Activated T-cell treated with anti-CD3 and anti-CD28 coated beads for 24 hours (primary cell): ENCODE measurements at places on chromosomes 6 and 20.

GRCh38 chr6:132128424-132128823 lies 177.3 kb upstream of the CCN2 start:
- DNase-seq, result no peak

GRCh38 chr20:34082232-34082887 lies 29.7 kb downstream of the EIF2S2 start:
- no peak for DNase-seq

- no peak for DNase-seq
These were observed 17.6 kb downstream of the TRDN start for GRCh38 chr6:123619156-123619555.

GRCh38 chr6:89583559-89583958 lies 55.0 kb downstream of the LYRM2 start:
- DNase-seq, result no peak

GRCh38 chr6:116072368-116072767 lies 11.7 kb upstream of the FRK start:
- DNase-seq, result no peak

DNA sequence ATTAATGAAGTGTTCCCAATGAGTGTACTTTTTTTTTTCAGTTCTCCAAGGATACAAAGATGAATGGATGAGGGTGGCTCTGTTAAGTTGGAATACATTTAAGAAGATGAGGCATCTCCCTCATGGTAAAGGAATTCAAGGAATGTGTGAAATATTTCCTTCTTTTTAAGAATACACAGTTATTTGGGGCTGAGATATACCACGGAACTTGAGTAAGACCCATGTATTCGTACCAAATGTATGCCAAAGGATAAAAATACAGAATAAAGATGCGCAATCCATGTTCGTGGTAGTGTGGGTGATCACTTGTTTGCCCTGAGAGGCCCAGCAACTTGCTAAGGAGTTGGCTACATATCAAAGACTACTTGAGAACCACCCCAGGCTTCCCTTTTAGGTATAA lies 164.2 kb upstream of the TCF21 start:
- no peak for DNase-seq

GRCh38 chr6:154920495-154921200 lies 74.5 kb upstream of the TIAM2 start:
- no peak for DNase-seq

- DNase-seq, result no peak
These were observed 16.8 kb upstream of the RALY start for GRCh38 chr20:33976959-33977358.

GRCh38 chr6:24584382-24584720 lies 61.6 kb downstream of the KIAA0319 start:
- no peak for DNase-seq

GRCh38 chr6:141398949-141399348 lies 733.8 kb upstream of the GJE1 start:
- no peak for DNase-seq

- no peak for DNase-seq
These were observed 1.2 kb upstream of the SRC start for GRCh38 chr20:37344506-37345338.

- DNase-seq, result no peak
These were observed 306.0 kb upstream of the HS3ST5 start for GRCh38 chr6:114648847-114649246.

DNA sequence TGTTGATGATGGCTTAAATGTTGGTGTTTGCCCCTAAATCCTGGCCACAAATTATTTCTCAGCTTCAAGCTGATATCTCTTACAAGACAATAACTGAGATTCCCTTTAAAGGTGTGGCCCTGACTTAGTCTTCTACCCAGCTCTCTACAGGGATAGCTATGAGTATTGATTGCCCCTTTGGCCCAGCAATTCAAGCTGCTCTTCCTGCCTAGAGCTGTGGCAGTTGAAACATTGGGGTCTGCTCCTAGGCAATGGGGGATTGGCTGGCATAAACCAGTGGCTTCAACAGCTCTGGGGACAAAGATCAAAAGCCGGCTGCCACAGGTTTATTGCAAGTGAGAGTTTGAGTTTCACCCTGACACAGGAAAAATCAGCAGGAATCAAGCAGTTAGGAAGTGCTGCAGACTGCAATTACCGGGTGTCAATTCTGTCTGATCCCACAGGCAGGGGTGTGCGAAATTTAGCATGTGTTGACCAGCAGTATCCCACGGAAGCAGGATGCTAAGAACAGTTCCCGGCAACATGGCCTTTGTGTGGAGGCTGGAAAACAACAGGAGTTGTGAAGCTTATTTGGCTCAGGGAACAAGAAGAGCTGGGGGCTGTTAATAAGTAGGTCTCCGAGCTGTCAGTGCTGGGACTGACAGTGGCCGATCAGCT lies 66.2 kb upstream of the IYD start:
- no peak for DNase-seq

DNA sequence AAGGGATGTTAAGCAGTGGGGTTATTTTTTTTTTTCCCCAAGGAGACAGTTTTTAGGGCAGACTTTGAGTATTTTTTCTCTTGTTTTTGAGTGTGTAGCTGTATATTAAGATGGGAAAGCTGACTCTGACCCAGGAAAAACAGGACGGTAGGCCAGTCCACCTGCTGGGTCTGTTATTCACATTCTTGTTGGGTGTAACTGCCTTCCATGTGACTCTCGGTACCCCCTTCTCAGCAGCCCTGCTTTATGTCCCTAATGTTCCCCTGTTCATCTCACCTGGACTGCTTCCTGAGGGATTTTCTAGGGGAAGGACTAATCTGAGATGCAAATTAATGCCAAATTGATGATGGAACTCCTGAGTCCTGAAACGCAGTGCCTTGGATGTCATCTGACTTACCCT lies 21.9 kb downstream of the FOXO3 start:
- no peak for DNase-seq

GRCh38 chr6:74075323-74075722 lies 379.3 kb downstream of the CD109 start:
- DNase-seq, result no peak

DNA sequence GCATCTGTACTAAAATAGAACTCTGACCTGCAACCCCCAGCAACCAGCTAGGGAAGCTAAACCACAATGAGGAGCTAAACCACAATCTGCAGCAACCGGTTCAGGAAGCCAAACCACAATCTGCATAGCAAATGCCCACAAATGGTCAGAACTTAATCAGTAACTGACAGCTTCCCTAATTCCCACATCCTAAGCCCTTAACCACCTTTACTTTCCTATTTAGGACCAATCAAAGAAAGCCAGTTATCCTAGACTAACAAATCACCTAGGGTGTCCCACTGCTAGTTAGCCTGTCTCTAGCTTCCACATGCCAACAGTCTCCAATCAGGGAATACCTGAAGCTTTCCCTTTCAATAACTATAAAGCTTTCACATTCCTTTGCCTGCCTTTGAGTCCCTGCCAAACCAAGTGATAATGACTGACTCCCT lies 424.6 kb upstream of the PTCHD4 start:
- DNase-seq, result no peak

- DNase-seq, result no peak
These were observed 102.3 kb downstream of the SH3BGRL2 start for GRCh38 chr6:79733388-79733787.

DNA sequence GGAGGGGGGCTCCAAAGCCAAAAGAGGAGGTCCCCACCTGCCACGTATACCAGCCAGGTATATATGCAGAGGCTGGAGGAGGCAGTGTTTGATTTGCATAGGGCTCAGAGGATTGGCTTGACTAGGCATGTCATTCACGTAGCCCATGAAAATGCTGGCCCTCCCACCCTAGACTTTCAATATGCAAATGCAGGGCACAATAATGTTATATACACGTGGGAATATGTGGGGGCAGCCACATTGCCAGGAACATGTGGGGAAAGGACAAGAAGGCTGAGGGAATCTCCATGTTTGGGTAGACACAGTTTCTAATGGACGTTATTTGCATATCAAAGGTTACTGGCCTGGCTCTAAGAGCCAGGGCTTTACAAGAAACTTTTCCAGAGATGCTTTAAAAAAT lies 301.8 kb downstream of the FARS2 start:
- DNase-seq, result no peak

GRCh38 chr20:18165553-18165952 lies 27.9 kb downstream of the KAT14 start:
- no peak for DNase-seq

DNA sequence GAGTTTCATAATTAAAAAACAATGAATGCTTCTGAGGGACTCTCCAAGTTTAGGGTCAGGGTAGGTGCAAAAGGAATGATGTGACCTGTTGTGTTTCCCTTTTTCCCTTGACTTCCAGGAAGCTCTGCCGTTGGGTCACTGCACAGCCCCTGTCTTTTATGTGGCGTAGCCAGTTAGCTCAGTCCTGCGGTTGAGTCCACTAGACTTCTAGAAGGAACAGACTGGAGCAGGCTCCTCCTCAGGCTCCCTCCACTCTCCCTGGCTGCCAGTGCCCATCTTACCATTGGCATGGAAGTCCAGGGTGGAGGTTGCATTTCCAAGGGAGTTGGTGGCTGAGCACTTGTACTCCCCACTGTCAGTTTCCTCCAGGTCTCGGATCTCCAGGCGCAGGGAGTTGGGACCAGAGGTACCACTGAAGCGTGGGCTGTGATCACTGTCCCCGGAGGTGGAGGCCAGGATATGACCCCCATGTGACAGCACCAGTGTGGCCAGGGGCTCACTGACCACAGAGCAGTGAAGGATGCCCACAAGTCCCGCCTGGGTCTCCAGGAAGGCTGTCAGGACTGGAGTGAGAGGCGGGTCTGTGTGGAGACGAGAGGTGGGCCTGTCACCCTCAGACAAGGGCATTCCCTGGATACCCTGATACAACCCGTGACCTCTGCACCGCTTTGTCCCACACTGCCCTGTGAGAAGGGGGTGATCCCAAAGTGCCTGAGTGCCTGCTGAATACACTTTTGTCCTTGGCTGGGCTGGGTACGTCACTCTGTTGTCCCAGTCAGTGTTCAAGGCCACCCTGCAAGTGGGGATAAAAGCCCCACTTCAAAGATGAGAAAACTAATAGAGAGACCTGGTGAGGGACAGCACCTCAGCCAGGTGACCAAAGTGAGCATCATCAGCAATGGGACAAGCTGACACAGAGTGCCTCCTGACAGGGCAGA lies 11.1 kb downstream of the SIGLEC1 start:
- DNase-seq, result no peak

DNA sequence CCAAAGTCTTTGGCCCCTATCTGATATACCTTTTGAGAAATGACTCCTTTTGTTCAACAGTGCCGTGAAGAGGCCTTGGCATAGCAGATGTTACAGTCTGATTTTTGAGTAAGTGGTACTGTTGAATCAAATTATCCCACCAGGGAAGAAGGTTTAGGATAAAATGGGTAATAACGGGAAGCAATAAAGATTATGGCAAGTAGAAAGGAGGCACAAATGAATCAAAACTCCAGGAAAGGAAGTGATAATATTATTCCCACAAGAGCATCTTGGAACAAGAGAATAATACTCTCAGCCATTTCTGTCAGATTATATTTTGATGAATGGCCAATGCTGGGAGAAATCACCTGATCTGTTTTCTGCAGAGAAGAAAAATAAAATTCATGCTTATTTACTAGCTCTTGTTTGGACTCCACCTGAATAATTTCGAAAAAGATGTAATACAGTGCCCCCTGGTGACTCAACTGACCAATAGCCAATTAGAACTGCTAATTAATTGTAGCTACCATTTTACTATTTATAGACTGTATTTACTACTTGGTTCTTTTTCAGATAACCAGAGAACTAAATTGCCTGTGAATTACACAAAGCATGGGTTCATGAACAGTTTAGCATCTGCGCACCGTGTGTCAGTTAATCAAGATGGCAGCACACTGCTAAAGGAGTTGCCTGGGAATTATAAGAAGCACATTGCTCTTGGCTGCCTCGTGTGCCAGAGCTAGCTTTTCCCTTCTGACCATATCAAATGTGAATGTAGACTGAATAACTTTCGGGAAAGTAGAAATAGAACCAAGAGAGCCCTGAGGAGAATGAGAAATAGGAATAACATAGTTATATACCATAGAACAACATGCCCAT lies 78.5 kb upstream of the TRDN start:
- DNase-seq, result no peak

GRCh38 chr20:5135363-5136012 lies 8.7 kb downstream of the CDS2 start:
- no peak for DNase-seq

GRCh38 chr6:91654793-91655192 lies 1067.9 kb upstream of the MAP3K7 start:
- DNase-seq, result no peak

DNA sequence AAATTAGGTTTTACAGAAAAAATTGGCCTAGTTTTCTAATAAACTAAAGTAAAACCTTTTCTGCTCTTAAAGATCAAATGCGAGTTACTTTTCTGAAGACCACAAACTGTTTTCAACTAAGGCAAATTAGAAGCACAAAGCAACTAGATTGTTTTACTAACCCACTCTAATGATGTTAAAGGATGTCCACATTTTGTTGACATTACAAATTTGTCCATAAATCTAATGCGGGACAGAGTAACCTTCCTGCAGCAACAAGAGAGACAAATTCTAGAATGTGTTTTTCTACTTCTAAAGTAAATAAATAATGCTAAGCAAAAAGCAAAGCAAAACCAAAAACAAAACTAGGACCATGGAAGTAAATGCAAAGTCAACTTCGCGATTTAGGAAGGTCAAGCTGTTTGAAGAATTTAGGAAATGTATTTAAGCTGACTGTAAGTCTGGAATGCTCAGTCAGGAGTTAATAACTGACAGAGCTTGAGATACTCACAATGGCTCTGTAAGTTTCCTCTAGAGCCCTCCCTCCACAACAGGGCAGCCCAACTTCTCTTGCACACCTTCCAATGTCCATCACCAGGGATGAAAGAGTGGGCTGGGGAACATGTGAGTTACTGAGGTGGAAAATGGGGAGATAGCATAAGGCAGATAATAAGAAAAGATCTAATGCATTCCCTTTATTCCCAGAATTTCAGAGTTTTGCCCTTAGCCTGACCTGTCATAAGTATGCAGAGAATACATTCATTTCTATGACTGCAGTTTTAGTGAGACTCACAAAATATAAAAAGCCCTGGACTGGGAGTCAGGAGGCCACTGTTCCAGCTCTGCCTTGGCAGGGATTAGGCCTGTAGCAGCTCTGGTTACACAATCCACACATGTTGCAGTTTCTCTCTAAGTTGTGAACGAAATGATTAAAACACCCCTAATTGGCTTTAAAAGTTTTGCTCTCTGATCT lies 158.8 kb downstream of the FOXA2 start:
- DNase-seq, result no peak

DNA sequence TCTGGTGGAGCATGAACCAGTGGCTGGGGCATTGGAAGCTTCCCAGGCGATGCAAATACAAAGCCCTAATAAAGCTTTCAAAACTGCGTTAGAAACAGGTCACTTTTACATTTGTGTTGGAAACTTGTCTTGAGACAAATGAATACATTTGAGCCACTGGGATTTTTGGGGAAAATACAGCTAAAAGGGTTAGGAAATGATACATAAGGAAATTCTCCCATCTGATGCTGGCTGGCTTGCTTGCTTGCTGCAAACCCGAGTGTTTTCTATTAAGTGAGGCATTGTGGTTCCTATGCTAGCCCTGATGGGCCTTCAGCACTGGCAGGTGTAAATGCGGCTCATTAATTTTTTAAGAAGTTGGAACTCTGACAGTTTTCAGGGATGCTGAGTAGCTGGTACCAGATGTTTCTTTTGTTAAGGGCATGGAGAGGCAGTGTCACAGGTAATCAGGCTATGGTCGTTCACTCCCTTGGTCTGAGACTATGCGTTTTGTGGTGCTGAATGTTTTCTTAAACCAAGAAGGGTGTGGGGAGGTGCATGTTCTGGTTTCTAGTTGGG lies 35.2 kb downstream of the RREB1 start:
- no peak for DNase-seq
